ENCODE measurements at places on chromosomes 1 and 21.

GRCh38 chr21:17105932-17106331 is 406.9 kb upstream of the CXADR start:
- DNase-seq, result no peak

GRCh38 chr1:119327094-119327449 is 41.5 kb upstream of the HAO2 start:
- DNase-seq, result peak; percentile 9

DNA sequence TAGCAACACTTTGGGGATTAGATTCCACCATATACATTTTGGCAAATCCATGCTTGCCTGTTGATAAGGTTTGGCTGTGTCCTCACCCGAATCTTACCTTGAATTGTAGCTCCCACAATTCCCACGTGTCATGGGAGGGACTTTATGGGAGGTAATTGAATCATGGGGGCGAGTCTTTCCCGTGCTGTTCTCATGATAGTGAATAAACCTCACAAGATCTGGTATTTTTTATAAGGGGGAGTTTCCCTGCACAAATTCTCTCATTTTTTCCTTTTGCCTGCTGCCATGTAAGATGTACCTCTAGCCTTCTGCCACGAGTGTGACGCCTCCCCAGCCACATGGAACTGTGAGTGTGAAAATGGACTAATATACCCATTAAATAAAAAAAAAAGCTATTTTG is 265.3 kb downstream of the MRPL39 start:
- no peak for DNase-seq

- peak; percentile 7 for DNase-seq
Measured at GRCh38 chr1:90959352-90960206, 62.3 kb downstream of the ZNF644 start.

DNA sequence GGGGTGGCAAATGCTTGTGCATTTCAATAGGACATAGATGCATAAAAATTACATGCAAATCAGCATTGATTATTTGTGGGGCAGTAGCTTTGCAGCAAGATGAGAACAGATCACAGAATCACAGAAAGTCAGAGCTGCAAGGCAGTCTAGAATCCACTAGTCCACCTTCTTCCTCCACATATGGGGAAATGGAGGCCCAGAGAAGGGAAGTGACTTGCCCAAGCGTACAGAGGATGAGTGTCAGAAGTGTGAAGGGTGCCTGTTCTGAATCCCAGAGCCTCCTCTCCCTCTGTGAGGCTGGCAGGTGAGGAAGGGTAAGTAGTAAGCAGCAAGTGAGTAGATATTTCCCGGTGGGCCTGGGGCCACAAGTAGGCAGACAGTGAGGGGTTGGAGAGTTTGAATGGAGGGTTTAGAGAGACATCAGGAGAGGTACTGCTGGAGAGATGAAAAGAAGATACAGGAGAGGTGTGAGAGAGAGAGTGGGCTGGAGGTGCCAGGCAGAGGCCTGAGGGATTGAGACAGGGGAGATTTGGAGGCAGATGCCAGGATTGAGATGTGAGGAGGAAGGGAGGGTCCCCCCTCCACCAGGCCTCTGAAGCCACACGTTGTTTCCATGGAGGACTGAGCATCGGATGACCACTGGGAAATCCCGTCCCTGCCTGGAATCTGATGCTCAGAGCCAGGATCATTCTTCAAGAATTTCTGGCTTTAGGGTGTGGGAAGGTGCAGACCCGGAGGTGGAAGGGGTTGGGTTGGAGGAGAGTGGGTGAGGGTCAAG is 4.8 kb upstream of the MYOG start:
- no peak for DNase-seq

GRCh38 chr1:89843273-89844130 is 22.7 kb downstream of the LRRC8D start:
- peak; percentile 57 for DNase-seq

DNA sequence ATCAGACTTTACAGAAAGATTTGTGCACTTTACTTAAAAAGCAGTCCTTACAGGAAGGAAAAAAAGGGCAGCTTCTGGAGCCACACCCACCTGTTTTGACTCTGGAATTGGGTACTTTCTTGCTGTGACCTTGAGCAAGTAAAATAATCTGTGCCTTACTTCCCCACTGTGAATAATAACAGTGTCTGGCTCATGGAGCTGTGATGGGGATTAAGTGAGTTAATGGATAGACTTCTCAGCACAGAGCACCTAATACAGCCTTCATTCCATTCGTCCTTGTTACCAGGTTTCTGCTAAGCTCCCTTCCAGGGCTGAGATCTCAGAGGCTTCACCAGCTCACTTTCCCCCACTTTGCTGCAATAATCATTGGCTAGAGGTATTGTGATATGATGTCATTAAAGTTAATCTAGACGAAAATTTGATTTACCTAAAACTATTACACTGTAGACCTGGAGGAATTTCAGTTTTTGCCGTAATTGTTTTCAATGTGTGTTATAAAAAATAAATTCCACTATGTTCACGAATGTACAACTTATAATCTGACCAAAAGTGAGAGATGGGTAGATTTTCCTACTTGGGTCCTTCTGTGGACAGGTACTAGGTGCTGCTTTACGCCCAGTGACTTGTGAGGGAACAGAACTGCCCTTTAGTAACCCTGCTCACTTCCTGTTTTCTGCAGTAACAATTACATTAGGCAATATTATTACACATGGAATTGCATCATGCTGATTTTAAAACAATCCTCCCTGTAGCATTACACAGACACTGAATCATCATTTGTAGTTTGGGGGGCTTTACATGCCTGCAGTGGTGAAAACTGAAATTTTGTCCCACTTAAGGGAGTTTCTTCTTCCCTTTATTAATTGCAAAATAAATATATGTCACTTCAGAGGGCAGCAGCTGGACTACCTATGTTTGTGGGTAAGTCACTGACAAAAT is 19.7 kb upstream of the ABCG1 start:
- peak; percentile 74 for DNase-seq

- no peak for DNase-seq
Measured at GRCh38 chr21:33026878-33027400, 1.2 kb downstream of the OLIG2 start.

GRCh38 chr21:44370027-44370735 is 16.8 kb downstream of the TRPM2 start:
- DNase-seq, result peak; percentile 10

GRCh38 chr1:236862615-236863211 is 67.6 kb downstream of the MTR start:
- DNase-seq, result no peak

- no peak for DNase-seq
Measured at GRCh38 chr1:227954163-227954850, 6.6 kb upstream of the WNT9A start.

- DNase-seq, result no peak
Measured at GRCh38 chr1:15400627-15401026, 9.1 kb upstream of the EFHD2 start.

- peak; percentile 50 for DNase-seq
Measured at GRCh38 chr1:227886993-227887696, 60.6 kb downstream of the WNT9A start.

GRCh38 chr1:35557118-35557610 is at the start of gene KIAA0319L:
TSS of gene KIAA0319L (minus strand) at chr1:35557403. CDS start at chr1:35554491, 2,912 bp downstream.
- no peak for DNase-seq

- DNase-seq, result no peak
Measured at GRCh38 chr1:37931102-37931360, 15.8 kb downstream of the INPP5B start.

- DNase-seq, result no peak
Measured at GRCh38 chr1:57208741-57209302, 215.0 kb downstream of the DAB1 start.

DNA sequence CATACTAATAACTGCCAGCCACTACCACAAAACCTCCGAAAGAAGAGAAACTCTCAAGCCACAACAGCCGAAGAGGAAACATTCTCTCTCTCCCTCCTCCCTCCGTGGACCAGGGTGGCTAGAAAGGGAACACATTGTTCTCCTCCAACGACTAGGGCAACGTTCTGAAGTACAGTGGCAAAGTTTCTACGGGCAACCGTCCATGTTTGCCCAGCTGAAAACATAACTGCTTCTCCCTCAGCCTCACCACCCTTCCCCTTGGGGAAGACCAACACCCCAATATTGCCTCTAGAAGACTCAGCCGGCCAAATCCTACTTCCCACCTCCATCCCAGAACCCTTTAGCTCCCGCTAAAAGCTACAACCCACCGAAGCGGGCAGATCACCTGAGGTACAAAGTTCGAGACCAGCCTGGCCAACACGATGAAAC is 2.0 kb downstream of the GLUL start:
- no peak for DNase-seq

- no peak for DNase-seq
Measured at GRCh38 chr1:246151796-246152434, 355.2 kb downstream of the SMYD3 start.

DNA sequence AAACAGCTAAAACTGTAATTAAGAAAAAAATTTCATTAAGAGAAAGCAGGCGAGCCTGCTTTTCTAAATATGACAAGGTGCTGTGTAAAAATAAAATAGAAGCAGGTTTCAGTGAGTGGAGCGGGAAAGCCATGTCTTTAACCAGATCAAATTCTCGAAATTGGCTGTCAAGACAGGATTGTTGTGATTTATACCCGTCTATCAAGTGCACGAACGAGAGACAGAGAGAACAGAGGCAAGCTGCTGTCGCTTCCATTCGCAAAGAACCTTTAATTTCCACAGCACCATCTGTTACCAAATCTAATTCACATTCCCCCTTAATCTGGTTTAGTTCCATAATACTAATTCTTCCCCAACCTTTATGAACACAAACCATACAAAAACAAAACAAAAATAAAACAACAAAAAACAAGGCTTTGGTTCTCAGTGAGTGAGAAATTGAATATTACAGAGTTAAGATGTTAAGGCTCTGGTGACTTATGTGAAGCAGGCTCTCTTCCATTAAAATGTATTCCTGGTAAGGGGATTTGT is 35.0 kb downstream of the ESRRG start:
- no peak for DNase-seq

GRCh38 chr1:64405833-64406232 is 64.1 kb upstream of the CACHD1 start:
- no peak for DNase-seq

GRCh38 chr1:168271636-168272035 is 9.0 kb upstream of the TBX19 start:
- no peak for DNase-seq

GRCh38 chr1:234620272-234621126 is 10.5 kb upstream of the IRF2BP2 start:
- peak; percentile 41 for DNase-seq

- DNase-seq, result no peak
Measured at GRCh38 chr21:38042246-38042645, 126.0 kb upstream of the KCNJ6 start.

DNA sequence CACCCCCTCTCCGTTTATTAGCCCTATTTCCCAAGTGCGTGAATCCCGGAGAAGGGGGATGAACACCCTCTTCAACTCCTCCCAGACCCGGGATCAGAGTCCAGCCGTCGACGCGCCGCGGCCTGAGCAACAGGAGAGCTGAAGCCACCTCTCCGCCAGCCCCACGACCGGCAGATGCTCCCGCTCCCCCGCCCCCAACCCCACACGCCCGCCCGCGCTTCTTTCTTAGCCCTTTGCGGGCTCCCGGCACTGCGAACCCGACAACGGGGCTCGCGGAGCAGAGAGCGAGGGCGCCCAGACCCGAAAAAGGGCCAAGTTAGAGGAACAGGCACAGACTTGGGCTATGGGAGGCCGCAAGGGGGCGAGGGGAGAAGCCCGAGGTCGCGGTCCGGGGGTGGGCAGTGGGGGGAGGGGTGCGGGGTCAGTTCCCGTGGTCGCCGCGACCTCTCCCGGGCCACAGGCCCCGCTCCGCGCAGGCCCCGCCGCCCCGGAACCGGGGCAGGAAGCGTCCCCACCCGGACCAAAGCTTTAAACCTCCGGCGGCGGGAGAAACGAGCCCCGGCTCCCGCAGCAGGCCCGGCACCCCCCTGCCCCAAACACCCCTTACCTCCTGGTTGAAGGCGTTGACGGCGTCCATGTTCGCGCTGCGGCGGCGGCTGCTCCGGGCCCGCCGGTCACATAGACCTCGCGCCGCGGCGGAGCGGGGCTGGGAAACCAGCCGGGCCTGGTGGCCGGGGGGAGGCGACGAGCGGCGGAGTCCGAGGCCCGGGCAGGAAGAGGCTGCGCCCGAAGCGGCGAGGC is 662 bp downstream of the SCAF4 start:
- peak; percentile 21 for DNase-seq

DNA sequence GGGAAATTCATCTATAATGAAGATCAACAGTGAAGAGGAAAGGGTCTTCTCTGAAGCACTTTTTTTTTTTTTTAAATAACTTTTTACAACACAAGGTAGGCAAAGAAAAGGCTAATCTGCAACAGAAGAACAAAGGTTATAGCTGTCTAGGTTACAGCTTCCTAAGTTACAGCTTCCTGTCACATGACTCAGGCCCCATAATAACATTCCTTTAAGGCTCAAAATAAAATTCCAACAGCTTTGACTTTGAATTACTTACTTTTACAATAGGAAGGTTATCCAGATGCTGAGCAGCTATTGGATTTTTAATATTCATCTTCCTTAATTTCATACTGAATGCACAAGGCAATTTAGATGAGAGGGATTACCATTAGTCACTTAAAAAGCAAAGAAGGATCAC is 40.4 kb upstream of the TMEM61 start:
- peak; percentile 46 for DNase-seq

- DNase-seq, result no peak
Measured at GRCh38 chr1:15756143-15757015, 2.2 kb upstream of the FBLIM1 start.

DNA sequence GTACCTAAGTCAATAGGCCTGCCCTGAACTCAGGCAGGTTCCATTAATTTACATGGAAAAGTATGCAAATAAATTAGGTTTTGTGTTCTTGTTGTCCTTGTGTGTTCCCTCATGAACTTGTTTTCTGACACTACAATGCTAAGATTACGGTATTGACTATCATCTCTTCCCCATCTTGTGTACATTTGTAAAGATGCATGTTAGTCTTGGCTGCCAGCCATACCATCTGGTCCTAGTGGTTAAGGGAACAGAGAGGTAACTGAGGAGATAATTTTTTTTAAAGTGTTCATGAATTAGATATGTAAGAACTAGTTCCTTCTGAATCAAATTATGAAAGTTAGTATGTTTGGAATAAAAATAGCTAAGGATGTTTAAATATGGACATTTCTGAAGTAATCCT is 167.6 kb upstream of the ADAMTS5 start:
- DNase-seq, result peak; percentile 39

- peak; percentile 3 for DNase-seq
Measured at GRCh38 chr21:29550205-29550604, 251.5 kb downstream of the BACH1 start.

GRCh38 chr1:166859597-166859996 is 16.5 kb downstream of the TADA1 start:
- no peak for DNase-seq

GRCh38 chr1:52707927-52708655 is 9.9 kb upstream of the COA7 start:
- peak; percentile 78 for DNase-seq
